ENCODE measurements at places on chromosomes 16 and 17. TPM values are rescaled to one million over a fixed set of nuclear protein-coding genes. Genes with fewer than 3 reads are reported as not detected.

Gene SLC13A5
- total RNA-seq: 0.20 TPM

Gene FAM83G
- 8.1 TPM for total RNA-seq

Gene ADAP2
- total RNA-seq: 0.87 TPM

Gene HOXB8
- not detected for total RNA-seq

Gene CETP
- total RNA-seq: 10.5 TPM

Gene MARVELD3
- 0.22 TPM for total RNA-seq

Gene FBXL16
- total RNA-seq: under 0.01 TPM

Gene TIGD7
- total RNA-seq: 3.2 TPM

Gene HID1
- 44.8 TPM for total RNA-seq

Gene BRIP1
- 4.4 TPM for total RNA-seq

Gene EFCAB5
- under 0.01 TPM for total RNA-seq

Gene TMEM238L
- not detected for total RNA-seq

Gene SLC6A4
- total RNA-seq: 5.0 TPM

Gene SLC9A5
- total RNA-seq: 0.22 TPM

Gene ACSM5
- 0.60 TPM for total RNA-seq

Measured in lung microvascular endothelial cell (primary cell).